ENCODE measurements at places on chromosomes 7 and 10.
A peak's percentile ranks its signal among the peaks of the same experiment; 100 is the strongest.

GRCh38 chr10:23432166-23432565, 6.7 kb upstream of the OTUD1 start:
- DNase-seq: no peak

DNA sequence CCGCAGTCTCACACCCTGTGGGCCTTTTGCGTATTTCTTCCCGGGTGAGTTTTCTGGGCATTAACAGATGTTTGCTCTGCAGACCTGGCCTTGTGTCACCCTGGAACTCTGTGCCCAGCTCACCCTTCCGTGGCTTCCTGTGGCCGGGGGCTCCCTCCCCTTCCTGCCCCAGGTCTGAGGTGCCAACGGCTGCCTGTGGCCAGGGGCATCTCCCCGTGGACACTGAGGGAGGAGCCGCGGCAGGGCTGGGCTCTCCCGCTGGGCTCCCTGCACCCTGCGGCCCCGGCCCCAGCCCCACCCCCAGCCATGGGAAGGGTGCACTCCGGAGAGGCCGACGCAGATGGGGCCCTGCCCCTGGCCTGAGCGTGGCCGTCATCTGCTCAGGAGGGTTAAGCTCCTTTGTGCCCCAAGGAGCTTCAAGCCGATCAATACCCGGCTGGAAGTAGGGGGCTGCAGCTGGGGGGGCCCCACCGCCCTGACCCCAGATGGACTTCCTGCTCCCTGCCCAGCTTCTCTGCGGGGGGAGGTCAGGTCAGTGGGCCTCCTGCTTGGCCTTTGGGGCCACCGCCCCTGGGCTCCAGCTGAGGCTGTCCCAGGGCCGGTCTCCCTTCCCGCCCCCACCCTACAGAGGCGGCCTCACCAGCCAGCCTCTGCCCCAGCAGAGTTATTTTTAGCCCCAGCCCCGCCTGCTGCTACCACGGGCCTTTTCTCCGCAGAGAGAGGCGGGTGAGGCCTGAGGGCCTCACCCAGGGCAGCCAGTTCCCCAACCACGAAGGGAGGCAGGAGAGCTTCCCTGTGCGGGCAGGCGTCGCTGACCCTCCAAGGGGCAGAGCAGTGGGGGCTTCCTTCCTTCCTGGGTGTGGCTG, 24.2 kb downstream of the PWWP2B start:
- peak; percentile 65 for DNase-seq

DNA sequence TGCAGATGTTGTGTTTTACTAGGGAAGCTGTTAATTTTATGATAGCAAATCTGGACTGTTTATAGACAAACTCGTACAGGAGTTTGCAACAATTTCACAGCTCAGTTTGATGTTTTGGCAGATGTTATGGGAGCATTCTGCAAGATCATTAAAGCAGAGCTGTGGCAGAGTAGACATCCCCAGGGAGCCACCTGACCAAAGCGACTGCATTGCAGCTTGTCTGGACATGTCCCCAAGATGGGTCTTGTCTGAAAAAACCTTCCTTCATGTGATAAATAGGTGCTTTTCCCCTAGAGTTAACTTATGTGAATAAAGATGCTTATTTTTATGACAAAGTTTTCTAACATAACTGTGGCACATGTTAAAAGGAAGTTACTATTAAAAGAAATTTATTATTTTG, 91.2 kb upstream of the GPR141 start:
- no peak for DNase-seq

GRCh38 chr10:89090756-89091445, 100.3 kb downstream of the FAS start:
- DNase-seq: no peak

DNA sequence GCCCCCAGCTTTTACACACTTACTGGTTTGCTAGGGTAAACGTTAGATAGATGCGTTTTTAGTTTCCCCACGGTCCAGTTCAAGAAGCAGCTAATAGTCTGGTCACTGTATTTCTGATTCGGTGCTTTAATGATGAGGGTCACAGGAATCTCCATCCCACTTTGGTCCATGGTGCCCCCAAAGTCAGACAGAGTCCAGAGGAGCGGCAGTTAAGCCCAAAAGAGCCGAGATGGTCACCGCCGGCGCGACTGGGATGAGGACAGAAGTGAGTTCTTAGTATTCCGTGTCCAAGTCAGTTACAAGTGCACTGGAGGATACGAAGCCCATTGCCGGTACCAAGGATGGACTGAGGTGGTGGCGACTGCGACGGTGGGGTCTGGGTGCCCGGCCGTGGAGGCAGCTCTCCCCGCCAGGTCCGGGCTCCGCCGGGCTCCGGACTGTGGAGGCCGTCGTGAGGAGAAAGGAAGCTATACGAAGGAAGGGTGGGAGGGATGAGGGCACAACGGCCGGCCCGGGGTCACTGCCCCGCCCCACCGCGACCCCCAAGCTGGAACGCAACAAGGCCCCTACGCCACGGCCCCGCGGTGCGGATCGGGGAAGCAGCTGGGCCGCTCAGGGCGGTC, 663 bp downstream of the HERPUD2 start:
- peak; percentile 39 for DNase-seq

Measured in kidney tubule cell (primary cell).